Keratinocyte (primary cell): ENCODE measurements at places on chromosomes 7 and 10.

- no peak for DNase-seq
Measured at GRCh38 chr10:10222304-10222841, 795.3 kb upstream of the CELF2 start.

DNA sequence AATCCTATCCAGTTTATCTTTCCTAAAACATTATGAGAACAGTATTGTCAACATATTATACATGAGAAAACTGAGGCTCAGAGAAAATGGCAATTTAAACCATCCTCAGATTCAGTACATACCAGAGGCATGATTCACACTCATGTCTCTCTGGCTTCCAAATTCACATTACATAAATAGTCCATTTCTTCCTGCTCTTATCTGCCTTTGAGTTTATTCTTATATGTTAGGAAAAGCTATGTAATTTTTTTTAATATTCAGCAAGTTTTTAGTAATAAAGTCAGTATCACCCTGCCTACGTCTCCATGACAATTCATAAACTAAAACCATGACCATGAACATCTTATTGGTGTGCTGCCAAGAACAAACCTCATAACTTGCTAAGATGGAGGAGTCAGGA lies 1260.2 kb upstream of the SORCS1 start:
- DNase-seq: no peak

DNA sequence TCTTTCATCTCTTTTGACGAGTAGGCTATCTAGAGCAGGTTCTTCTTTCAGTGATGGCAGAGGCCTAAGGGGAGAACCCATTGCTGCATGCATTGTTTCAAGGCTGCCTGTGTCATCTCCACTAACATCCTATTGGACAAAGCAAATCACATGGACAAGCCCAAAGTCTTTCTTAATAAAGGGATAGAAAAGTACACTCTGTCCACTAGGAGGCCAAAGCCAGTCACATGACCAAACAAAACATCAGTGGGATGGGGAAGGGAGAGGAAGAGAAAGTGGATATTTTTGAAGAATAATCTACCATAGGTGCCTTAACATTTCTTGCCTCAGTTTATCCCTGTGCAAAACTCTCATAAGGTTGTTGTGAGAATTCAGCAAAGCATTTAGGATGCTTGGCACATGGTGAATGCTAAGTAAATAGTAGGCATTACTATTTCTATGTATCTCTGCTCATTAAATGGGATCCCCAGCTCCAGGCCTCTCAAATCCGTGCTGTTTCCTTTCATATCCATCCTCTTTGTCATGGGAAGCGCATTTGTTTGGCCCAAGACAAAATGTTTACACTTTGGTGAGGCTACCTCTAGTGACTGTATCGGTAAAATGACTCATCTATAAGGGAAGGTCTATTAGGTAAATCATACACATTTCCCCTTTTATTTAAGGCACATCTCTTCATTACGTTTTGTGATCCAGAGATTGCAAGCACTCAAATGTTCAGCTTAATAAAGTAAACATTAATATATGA lies 16.7 kb upstream of the CADPS2 start:
- no peak for DNase-seq

- DNase-seq: no peak
Measured at GRCh38 chr10:97644936-97645335, 4.5 kb downstream of the PI4K2A start.

DNA sequence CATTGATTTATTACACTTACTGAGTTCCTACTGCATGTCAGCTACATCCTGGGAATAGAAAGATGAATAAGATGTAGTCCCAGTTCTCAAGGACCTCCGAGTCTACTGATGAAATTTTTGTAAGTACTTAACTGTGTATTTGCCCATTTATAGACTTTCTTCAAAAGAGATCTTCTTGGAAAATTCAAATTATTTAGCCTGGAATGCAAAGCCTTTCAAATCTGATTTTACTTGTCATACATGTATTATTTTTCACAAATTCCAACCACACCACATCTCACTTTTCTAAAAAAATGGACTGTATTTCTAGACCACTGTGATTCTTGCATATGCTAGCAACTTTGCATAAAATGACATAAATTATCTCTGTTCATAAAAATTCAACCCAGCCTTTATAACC lies 581.3 kb downstream of the ATRNL1 start:
- DNase-seq: no peak

GRCh38 chr10:86729677-86730076 lies 26.7 kb upstream of the BMPR1A start:
- no peak for DNase-seq

DNA sequence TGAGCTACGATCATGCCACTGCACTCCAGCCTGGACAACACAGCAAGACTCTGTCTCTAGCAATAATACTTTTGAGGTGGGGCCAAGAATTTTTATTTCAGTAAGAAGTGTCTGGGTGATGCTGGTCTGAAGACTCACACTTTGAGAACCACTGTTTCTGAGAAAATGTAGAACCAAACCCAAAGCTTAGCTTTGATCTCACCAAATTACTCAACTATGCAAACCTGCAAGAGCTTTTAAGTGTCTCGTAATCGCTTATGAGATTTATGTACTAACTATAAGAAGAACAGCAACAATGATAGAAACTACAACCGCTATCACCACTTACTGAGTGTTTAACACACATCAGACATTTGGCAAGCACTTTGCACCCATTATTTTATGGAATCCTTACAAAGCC lies 29.5 kb downstream of the APBB1IP start:
- no peak for DNase-seq

DNA sequence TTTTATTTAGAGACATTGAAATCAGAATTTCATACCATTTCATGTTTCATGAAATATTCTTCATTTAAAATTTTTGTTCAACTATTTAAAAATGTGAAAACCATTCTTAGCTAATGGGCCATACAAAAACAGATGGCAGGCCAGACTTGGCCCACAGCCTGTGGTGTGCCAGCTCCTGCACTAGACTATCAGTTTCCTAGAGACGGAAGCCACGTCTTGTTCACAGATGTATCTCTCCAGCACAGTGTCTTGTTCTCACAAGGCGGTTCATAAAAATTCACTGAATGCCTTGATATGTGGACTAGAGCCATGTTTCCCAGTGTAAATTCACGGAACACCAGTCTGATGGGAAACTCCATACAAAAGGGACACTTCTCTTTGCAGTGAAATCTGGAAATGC lies 216.0 kb downstream of the KCNMA1 start:
- DNase-seq: no peak

- DNase-seq: no peak
Measured at GRCh38 chr10:95295031-95295755, 4.4 kb upstream of the PDLIM1 start.
